Tongue (tissue), 3 donors: ENCODE measurements at places on chromosomes 7 and 10.

DNA sequence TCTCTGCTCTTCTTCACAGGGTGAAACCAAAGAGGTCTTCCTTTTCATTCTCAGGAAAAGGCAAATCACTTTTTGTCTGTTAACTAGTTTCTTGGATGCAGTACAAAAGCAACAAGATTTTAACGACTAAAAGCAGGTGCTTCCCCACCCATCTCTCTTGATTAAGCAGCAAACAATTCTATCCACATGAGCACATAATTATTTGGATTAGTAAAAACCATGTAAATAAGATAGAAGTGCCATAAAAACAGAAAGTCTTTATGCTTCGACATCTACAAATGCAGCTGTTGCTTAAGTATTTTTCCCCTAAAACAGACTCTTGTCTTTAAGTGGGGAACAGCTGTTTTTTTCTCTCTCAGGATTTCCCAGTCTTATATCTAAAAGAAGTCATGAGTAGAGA, 37.4 kb downstream of the USP54 start:
- peak; percentile 71 for DNase-seq

- no peak for DNase-seq
Measured at GRCh38 chr10:23331567-23332301, 12.9 kb downstream of the C10orf67 start.

- peak; percentile 49 for DNase-seq
Measured at GRCh38 chr7:108094933-108095710, 35.0 kb downstream of the LAMB4 start.

- DNase-seq, result no peak
Measured at GRCh38 chr10:115004236-115004862, 66.4 kb downstream of the TRUB1 start.

DNA sequence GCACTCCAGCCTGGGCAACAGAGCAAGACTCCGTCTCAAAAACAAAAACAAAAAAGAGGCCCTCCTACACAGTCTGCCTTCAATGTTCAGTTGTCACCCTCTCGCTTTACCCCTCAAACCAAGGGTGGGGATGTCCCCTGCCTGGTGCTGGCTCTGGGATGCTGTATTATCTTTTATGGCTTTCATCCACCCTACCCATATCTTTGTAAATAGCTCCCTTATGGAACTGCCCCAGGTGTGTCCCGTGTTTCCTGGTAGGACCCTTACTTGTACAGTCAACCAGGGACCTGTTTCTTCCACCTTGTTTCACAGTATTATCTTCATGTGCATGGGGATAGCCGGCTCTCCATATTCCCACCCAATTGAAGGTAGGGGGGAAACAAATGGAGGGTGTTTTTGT, 15.7 kb upstream of the LAMB1 start:
- no peak for DNase-seq

DNA sequence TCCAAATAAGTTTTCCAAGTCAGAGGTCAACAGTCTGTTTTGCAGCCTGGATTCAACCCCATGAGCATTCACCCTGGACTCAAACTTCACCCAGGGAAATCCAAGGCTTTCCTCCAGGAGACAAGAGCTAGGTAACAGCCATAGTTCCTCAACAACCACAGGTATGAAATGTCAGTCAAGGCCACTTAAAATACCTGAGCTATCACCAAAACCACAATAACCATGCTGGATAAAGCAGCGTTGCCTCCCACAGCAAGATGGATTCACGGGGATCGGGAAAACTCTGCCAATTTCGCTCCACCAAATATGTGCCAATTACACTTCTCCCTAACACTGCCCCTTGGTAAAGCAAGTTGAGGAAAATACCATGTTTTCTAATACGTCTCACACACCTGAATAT, 444.1 kb upstream of the KLF6 start:
- DNase-seq, result no peak

DNA sequence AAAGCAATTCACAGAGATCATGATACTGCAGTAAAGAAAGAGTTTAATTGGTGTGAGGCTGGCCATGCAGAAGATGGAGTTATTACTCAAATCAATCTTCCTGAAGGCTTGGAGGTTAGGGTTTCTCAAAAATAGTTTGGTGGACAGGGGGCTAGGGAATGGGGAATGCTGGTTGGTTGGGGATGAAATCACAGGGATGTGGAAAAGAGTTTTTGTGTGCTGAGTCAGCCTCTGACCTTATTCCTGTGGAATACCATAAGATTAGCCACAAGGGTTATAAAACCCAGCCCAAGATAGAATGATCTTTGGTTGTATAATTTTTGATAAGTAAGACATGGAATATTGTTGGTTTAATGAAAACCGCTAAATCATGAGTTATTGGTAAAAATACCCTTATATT, 764.3 kb downstream of the TYW1 start:
- no peak for DNase-seq

GRCh38 chr10:6868036-6868725, 288.1 kb upstream of the PRKCQ start:
- DNase-seq, result no peak

GRCh38 chr10:101780818-101781654, 2.2 kb downstream of the NPM3 start:
- peak; percentile 80 for DNase-seq

- peak; percentile 66 for DNase-seq
Measured at GRCh38 chr10:14185316-14186045, 145.2 kb downstream of the FRMD4A start.

- no peak for DNase-seq
Measured at GRCh38 chr7:38154278-38154677, 23.8 kb upstream of the STARD3NL start.

DNA sequence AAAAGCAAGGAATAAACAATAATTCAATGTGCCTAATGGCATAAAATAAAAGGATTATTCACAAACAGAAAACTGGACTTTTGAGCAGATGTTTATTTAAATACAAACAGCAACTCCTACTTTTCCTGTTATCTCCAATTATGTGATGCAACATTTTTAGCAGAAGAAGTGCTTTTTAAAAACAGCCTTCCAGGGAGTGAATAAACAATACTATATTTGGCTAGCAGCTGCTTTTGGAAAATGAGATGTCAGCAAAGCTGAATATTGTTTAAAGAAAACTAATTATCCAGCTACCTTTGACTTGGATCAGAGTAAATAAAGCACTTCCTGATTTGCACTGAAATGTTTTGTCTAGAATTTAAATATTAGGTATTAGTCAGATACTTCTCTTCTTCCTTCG, 23.2 kb downstream of the CDK1 start:
- DNase-seq, result peak; percentile 33

DNA sequence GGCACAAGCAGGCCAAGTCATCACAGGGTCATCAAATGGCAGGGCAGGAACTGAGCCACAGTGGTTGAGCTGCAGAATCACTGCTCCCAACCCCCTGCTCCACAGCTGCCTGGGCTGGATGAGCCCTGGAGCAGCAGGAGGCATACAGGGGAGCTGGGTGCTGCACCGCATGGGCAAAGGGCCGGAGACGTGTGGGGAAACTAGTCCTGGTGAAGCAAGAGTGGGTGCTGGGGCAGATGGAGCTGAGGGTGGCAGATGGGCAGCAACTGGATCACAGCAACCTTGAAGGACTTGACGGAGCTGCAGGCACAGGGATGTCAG, 16.0 kb upstream of the VOPP1 start:
- DNase-seq, result no peak

DNA sequence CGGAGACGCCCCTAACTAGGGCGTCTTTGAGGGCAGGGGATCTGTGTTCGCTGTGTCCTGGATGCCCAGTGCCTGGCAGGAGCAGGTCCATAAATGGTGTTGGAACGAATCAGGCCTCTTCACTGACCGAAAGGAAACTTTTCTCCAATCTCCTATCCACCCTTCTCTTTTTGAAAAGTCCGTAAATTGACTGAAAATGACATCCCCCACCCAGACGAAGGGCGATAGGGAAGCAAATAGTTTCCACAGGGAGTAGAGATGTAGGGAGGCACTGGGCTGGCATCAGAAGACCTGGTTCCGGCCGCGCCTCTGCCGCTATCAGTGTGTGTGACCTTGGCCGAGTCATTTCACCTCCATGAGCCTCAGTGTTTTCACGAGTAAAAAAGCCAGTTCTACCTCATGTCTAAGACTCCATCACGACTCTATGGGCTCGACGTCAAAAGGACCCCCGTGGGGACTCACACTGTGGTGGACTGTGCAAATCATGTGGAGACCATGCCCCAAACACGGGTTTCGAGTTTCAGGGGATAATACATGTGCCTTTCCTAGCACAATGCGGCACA, 497 bp upstream of the RAB11FIP2 start:
- no peak for DNase-seq

DNA sequence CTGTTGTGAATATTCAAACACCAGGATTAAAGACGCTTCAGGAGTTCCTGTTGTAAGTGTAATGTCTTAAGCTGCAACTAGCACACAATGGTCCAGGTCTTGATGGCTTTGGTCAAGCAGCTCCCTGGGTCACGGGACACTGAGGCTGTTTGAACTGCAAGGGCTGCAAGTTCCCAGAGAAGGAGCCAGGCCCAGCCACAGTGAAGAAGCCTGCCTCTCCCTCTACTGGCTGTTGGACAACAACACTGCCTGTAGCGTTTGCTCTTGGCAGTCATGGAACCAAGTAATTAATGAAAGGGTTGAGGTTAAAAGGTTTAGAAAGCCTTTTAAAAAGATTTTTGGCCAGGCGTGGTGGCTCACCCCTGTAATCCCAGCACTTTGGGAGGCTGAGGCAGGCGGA, 31.9 kb upstream of the GUSB start:
- peak; percentile 22 for DNase-seq

DNA sequence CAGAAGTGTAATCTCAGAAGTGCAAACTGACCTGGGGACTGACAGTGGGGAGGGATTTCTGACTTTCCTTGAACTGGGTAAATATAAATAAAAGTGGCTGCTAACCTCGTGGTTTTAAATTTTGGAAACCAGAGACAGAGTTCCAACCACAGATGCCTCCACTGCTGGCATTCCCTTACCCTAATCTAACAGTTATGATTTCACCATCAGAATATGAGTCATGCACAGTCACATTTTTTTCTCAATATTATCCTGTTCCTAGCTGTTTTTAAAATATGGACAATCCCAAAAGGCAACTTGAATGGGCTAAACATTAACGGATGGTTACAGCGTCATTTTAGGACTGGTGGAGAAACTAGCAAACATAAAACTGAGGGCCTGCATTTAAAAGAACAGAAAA, 264.3 kb upstream of the INHBA start:
- no peak for DNase-seq

DNA sequence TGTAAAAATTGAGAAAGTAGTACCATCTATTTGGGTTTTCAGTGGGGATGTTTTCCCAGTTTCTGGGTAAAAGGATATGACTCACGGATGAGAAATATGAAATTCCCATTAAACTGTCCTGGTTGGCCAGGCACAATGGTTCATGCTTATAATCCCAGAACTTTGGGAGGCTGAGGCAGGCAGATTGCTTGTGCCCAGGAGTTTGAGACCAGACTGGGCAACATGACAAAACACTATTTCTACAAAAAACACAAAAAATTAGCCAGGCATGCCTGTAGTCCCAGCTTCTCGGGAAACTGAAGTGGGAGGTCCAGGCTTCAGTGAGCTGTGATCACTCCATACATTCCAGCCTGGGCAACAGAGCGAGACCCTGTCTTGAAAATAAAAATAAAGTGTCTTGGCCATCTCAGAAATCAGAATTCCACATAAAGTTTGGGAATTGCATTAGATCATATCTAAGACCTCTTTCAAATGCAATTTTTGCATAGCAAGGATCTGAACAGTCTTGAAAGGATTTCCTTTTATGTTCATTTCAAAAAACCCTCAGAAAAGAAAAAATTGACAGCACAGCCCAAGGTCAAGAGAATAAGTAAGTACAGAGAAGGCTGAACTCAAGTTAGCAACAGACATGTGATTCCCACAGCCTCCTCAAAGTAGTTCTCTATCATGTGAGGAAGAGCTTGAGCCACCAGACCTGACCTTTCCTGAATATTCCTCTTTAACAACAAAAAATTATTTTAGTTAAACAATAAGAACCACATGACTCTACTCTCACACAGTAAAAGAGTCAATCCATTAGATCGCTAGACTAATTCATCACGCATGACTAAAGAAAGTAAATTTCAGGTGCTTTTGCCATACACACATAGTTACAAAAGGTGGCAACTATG, 141.5 kb upstream of the CAV2 start:
- DNase-seq, result no peak

DNA sequence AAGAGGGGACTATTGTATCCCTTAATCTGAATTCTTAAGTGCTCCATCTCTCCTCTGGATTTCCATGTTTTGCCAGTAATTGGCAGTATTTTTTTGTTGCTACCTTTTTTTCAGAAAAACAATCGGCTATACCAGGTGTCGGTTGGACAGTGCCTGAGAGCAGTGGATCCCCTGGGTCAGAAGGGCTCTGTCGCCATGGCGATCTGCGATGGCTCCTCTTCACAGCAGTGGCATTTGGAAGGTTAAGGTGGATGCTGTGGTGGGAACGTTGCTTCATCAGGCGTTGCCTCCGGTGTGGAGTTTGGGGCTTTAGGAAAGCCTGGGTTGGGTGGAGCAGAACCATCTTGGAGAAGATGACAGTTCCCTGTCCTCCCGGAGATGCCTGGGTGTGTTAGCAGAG, 96.0 kb downstream of the GALNT11 start:
- DNase-seq, result no peak

- no peak for DNase-seq
Measured at GRCh38 chr7:139451638-139452037, 31.8 kb downstream of the KLRG2 start.

GRCh38 chr7:44057849-44058758, 7.3 kb downstream of the PGAM2 start:
- no peak for DNase-seq

DNA sequence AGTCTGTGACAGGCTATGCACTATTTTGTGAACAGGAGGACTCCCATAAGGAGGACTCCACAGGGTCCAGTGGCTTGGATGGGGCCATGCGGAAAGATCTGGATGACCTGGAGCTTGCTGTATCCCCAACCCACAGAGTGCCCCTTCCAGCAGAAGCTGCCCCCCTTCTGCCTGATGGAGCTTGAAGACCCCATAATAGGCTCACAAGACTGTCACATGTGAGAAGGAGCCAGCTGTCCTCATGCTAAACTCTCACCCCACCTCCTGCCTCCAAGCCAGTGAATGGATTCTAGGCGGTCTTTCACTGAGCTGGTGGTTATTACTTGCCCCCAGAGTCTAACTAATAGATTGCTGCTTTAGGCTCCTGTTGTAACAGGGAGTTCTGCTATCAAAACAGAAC, 79.1 kb downstream of the XRCC2 start:
- DNase-seq, result no peak

GRCh38 chr7:105849122-105849855, 27.1 kb downstream of the ATXN7L1 start:
- no peak for DNase-seq

DNA sequence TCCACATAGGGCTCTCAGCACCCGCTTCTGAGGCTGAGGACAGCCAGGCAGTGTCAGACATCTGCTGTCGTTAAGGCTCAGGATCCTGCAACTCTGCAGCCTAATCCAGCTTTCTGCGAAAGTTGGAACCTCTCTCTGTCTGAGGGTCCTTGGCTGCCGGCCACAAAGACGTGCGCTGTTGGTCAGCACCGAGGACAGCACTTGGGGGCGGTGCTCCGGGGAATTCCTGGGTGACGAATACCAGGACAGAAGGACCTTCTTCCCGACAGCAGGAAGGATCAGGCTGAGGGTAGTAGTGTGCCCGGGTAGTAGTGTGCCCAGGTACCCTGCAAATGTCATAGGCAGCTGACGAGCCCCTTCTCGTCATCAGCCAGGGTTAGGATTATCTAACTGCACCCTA, 16.0 kb upstream of the RASGEF1A start:
- peak; percentile 68 for DNase-seq

- peak; percentile 28 for DNase-seq
Measured at GRCh38 chr7:4472728-4473127, 209.4 kb upstream of the FOXK1 start.
